Panc1 (cell line): ENCODE measurements at places on chromosomes 12 and 14. TPM values are rescaled to one million over a fixed set of nuclear protein-coding genes. Genes with fewer than 3 reads are reported as not detected.

The GSG1 gene
- not detected for total RNA-seq

The PNN gene
- 55.4 TPM for total RNA-seq

- DNase-seq, result no peak
Measured at GRCh38 chr12:70400124-70400523, 34.0 kb downstream of the KCNMB4 start.

DNA sequence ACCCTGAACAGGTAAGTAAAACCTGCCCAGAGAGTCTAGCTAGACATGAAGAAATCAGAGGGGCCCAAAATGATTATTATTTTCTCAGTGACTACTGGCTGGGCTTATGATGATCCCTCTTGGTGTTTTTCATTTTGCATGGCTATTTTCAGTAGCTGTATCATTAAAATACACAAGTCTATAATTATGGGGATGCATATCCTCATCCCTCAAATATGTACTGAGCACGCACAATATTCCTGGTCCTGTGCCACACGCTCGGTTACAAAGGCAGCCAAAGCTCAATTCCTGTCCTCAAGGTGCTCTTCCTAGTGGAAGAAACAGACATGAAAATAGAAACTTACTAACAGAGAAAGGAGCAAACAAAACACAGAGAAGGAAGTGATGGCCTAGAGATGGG, 180.0 kb downstream of the DAD1 start:
- no peak for DNase-seq

The CEP170B gene
- 17.8 TPM for total RNA-seq

GRCh38 chr14:64951724-64952123, 9.2 kb upstream of the GPX2 start:
- DNase-seq, result no peak

GRCh38 chr12:115209230-115209629, 525.3 kb upstream of the TBX3 start:
- no peak for DNase-seq

- no peak for DNase-seq
Measured at GRCh38 chr12:15227004-15227679, 5.9 kb upstream of the RERG start.

- DNase-seq, result no peak
Measured at GRCh38 chr12:89497005-89497404, 27.6 kb downstream of the GALNT4 start.

GRCh38 chr12:21354641-21355040, 18.1 kb upstream of the IAPP start:
- no peak for DNase-seq

DNA sequence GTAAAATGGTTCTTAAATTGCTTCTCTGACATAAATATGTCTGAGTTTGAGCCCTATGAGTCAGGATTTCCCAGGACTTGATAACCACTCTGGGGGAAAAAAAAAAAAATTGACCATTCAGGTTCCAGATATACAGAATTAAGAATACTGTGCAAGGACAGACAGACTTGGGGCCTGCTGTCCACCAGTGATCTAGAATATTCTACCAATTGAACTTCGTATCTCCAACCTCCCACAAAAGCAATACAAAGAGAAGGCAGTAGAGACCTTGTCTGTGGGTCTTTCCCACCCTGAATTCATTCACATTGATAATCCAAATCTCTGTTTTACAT, 4.1 kb downstream of the SINHCAF start:
- no peak for DNase-seq

The COX14 gene
- 74.5 TPM for total RNA-seq

GRCh38 chr14:95524706-95525512, 8.5 kb upstream of the SYNE3 start:
- no peak for DNase-seq

DNA sequence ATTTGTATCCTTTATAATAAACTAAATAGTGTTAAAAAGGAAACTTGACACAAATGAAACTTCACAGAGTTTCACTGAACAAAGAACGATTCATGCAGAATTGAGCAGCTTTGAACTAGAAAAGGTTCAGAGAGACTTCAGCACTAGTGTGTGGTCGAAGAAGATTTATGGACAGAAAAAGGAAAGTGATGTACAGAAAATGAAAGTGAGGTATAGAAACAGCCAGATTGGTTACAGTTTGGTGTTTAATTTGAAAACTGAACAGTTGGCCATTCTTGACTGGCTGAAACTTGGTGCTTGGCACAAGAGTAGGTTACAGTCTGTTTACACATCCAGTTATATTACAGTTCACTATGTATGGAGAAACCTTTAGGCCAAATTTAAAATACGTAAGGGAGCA, 207.1 kb downstream of the GALC start:
- DNase-seq, result no peak

DNA sequence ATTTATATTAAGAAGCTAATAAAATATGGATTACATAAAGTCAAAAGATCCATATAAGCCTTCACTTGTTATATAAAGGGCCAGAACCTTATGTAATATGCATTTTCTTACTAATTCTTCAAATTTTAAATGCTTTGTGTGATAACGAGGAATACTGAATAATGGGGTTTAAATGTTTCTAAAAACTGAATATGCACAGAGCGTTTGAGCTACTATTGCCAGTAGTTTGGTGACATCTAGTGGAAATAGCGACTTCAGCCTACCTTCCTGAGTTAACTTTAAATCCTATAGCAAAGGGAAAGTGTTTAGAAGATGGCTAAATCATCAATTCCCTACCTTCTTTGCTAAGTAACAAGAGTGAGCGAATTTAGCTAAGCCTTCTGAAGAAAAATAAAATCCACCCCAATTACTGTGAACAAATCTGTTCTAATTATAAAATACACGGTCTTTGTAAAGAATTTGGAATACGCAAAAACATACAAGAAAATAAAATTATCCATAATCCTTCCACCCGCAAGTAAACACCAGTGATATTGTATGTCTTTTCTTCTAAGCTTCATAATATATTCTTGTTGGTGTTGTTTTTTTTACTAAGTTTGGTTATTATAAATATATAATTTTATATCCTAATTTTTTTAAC, 115.5 kb upstream of the G2E3 start:
- peak; percentile 10 for DNase-seq

The GALNT6 gene
- total RNA-seq, result 6.5 TPM

- DNase-seq, result no peak
Measured at GRCh38 chr12:119809023-119809422, 68.1 kb downstream of the CIT start.

DNA sequence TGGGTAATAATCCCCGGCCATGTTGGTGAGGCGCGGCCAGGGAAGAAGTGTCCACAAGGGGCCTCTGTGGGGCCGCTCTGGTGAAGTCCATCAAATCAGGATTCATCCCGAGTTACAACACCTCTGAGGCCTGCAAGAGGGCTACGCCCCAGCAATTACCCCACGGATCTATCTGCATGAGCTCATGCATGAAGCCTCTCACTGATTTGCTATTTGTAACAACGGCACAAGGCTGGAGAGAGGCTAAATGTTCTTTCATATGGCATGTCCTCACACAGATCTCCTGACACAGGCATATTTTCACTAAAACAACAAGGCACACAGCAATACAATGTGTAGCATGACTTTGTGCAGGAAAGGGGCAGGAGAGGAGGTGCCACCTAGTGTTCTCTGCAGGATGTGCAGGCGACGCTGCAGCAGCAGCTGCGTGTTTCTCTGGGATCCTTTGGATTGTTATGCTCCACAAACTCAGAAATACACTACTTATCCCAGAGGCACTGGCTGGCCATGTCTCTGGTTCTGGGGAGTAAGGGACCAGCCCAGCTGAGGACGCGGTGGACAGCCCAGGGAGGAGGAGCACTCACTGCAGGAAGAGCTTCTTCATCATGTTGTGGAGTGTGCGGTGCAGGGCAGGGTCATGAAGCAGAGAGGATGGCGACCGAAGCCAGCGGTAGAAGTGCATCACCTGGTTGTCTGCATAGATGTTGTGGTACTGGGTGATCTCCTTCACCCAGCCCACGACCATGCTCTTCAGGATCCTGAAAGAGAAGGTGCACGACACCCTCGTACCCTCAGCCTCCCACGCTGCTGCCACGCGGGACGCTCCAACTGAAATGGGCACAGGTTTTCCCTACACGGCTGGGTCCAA, 20.2 kb downstream of the P2RX2 start:
- peak; percentile 20 for DNase-seq

The SALL2 gene
- 1.5 TPM for total RNA-seq

DNA sequence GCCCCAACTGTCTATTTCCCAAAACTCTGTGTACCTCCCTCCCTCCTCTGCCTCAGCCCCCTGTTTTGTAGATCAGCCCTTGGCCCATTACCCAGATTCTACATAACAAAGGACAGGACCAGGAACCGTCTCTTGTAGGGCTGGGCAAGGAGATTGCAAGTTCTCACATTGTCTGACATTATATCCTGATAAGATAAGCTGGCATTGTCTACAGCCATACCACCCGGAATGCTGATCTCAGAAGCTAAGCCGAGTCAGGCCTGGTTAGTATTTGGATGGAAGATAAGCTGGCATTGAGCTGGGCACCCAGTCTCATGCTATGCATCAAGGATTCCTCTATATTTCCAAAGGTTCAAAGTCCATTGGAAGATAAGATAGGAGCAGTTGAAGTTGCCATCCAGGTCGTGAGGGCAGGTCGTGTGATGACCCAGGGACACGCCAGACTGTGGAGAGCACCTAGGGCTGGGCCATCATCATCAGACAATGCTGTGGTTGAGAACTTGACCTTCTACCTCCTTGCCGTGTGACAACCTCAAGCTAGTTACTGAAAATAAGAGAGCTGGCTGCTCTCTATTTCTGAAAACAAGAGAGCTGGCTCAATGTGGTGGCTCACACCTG, 29.5 kb downstream of the PHETA1 start:
- DNase-seq, result no peak

The VDR gene
- total RNA-seq, result 3.0 TPM

- DNase-seq, result no peak
Measured at GRCh38 chr12:38350342-38351174, 34.0 kb downstream of the ALG10B start.

The AQP6 gene
- 0.31 TPM for total RNA-seq

The TMEM30B gene
- total RNA-seq, result 0.10 TPM

DNA sequence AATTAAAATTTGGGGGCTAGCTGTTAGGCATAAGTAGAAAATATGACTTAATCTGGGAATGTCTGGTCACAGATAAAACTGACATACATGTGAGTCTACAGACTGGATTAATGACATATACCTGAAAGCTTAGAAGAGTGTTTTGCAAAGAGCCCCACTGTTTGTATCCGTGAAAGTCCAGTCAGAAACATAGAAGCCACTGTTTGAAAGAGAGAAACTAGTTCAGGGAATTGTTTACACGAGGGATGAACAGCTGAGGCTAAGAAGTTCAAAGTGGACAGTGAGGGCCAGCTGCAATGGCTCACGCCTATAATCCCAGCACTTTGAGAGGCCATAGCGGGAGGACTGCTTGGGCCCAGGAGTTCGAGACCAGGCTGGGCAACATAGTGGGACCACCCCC, 36.2 kb upstream of the SGPP1 start:
- no peak for DNase-seq

The FAM234B gene
- total RNA-seq, result 5.4 TPM
